ENCODE measurements at places on chromosomes 4 and X.
A peak's percentile ranks its signal among the peaks of the same experiment; 100 is the strongest.

DNA sequence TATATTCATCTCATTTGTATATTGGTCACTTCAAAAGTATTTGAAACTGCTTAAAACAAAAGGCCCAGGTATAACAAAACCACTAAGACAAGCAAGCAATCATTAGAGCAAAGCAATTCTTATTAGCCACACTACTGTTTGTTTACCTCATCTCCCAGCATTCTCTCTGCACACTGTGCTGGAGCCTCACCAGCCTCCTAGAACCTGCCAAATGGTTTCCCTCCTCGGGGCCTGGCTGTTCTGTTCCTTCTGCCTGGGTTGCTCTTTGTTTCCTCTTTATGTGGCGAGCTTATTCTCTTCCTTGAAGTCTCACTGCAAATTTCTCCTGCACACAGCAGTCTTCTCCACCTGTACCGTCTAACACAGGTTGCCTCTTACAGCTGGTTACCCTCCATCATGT lies 67.5 kb upstream of the MND1 start:
- no peak overlapping the region for H3K4me3 ChIP-seq
- peaks cover 14% of the 10 kb centered on the region for H3K36me3 ChIP-seq
- H3K4me1 ChIP-seq: peaks cover 31% of the 10 kb centered on the region
- no peaks in the 10 kb centered on the region for H3K27me3 ChIP-seq
- no peak overlapping the region for H3K27ac ChIP-seq

- no peak for DNase-seq
- no peak overlapping the region for H3K4me3 ChIP-seq
- H3K27ac ChIP-seq: no peak overlapping the region
- H3K4me1 ChIP-seq: no peaks in the 10 kb centered on the region
- H3K36me3 ChIP-seq: no peaks in the 10 kb centered on the region
Measured at GRCh38 chrX:132795181-132795580, 163.2 kb downstream of the HS6ST2 start.

DNA sequence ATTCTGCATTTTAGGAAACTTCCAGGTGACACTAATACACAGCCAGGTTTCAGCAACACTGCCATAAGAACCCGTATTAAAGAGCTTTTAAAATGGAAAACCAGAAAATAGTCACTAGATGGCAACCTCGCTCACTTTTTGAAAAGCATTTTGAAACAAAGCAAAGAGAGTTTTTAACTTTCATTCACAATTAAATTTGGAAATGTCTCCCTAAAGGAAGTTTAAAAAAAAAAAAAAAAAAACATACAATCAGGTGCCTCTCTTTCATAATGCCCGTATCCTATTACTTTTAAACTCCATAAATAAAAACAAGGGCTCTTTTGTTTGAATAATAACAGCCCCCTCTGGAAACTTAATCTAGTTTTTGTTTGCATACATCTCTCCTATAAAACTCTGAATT lies 20.3 kb downstream of the MEPE start:
- 0 out of 2 replicates have a peak overlapping the region, but pooled peaks have one; percentile 5 for H3K4me3 ChIP-seq
- H3K36me3 ChIP-seq: no peaks in the 10 kb centered on the region
- no peak overlapping the region for H3K27ac ChIP-seq

- H3K27ac ChIP-seq: no peak overlapping the region
- no peak for DNase-seq
- no peak overlapping the region for H3K4me3 ChIP-seq
- H3K36me3 ChIP-seq: no peaks in the 10 kb centered on the region
Measured at GRCh38 chr4:156377036-156377710, 423.5 kb upstream of the CTSO start.

DNA sequence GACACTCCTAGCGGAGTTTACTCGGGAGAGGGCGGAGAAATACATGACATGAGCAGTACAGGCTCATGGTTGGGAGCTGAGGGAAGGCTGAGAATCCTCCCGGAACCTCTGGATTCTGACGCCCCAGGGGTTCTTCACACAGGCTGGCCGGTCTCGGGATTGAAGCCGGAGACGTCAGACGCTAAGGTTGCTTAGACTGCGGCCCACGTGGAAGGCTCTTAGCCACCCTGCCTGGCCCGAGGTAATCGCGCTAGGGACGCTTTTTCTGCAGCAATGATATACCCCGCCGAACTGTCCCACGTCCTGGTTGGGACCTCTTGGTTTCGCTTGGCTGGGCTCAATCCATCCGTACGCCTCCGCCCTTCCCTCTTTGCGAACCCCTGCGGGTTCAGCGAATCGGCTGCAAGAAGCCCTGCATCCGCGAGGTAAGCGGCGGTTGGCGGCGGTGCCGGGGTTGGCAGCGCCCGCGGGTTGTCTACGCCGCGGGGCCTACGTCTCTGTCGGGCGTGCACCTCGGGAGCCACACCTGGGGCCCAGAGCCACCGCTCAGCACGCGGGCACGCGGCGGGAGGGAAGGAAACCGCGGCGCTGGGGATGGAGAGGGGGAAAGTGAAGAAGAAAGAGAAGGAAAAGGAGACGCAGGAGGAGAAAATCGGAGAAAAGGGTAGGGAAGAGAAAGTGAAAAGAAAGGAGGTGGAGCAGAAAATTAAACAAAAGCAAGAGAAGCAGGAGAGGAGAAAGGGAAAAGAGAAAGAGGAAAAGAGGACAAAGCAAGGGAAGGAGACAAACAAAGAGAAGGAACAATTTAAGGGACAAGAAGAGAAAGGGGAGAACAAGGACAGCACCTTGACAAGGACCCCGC lies at the start of gene ARL9:
TSS of gene ARL9 (plus strand) at position 523 of the 862 bp plus-strand sequence. CDS start at position 595, 72 bp downstream.
- H3K4me3 ChIP-seq: peak within 1 kb of the TSS; percentile 88
- H3K27me3 ChIP-seq: peaks cover 32% of the 10 kb centered on the region
- DNase-seq: peak; percentile 87
- H3K4me1 ChIP-seq: 0 out of 2 replicates have a peak, but pooled peaks cover 2% of the 10 kb centered on the region
- H3K27ac ChIP-seq: no peak within 1 kb of the TSS
- peaks cover 18% of the 10 kb centered on the region for H3K36me3 ChIP-seq

DNA sequence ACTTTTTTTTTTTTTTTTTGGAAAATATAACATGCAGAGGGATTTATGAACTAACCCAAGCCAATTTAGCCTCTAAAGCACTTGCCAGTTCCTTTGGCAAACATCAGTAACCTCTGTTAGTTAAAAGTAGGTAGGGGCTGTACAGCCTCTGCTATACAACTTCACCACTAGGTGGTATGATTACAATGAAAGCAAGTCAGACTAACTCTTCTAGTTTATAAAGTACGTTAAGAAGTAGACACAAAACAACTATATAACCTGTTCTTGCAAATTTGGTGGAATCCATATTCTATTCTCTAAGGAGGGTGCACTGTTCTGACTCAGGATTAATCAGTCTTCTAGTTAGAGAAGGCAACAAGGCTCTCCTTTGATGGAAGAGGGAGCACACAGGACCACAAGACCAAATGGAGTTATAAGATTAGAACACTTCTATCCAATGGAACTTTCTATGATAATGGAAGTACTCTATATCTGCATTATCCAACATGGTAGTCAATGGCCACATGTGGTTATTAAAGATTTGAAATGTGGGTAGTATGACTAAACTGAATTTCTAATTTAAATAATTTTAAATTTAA lies 12.8 kb downstream of the AIMP1 start:
- no peaks in the 10 kb centered on the region for H3K27me3 ChIP-seq
- H3K36me3 ChIP-seq: peaks cover 47% of the 10 kb centered on the region
- H3K4me3 ChIP-seq: no peak overlapping the region
- no peak overlapping the region for H3K27ac ChIP-seq

DNA sequence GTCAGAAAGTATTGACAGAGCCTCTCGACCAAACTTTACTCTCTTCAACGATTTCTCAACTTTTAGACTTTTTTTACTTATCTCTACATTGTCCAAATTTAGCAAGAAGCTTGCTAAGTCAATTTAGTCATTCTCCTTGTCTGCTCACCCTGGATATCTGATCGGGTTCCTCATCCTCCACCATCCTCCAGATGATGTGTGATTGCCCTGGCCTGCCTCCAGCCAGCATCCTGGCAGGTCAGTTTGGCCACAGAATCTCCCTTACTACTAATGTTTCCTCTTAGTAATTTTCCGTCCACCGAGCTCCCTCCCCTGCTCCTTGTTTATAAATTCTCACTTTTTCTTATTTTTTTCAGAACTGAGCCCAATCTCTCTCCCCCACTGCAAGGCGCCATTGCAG lies 167.9 kb upstream of the ZFP42 start:
- no peaks in the 10 kb centered on the region for H3K36me3 ChIP-seq
- no peaks in the 10 kb centered on the region for H3K27me3 ChIP-seq
- no peaks in the 10 kb centered on the region for H3K4me1 ChIP-seq
- H3K27ac ChIP-seq: no peak overlapping the region
- no peak overlapping the region for H3K4me3 ChIP-seq
- DNase-seq: no peak

All from GM23338 (cell line).